Adrenal gland (tissue), 19 donors: ENCODE measurements at places on chromosomes 7 and 10. TPM values are rescaled to one million over a fixed set of nuclear protein-coding genes. Genes with fewer than 3 reads are reported as not detected.

The ARL3 gene
- 11.9 TPM for total RNA-seq

The ZNF273 gene
- total RNA-seq = 3.4 TPM

The SFTPA1 gene
- total RNA-seq = not detected

The SCIN gene
- 5.5 TPM for total RNA-seq

The FFAR4 gene
- 0.60 TPM for total RNA-seq

The LHPP gene
- total RNA-seq = 45.9 TPM

DNA sequence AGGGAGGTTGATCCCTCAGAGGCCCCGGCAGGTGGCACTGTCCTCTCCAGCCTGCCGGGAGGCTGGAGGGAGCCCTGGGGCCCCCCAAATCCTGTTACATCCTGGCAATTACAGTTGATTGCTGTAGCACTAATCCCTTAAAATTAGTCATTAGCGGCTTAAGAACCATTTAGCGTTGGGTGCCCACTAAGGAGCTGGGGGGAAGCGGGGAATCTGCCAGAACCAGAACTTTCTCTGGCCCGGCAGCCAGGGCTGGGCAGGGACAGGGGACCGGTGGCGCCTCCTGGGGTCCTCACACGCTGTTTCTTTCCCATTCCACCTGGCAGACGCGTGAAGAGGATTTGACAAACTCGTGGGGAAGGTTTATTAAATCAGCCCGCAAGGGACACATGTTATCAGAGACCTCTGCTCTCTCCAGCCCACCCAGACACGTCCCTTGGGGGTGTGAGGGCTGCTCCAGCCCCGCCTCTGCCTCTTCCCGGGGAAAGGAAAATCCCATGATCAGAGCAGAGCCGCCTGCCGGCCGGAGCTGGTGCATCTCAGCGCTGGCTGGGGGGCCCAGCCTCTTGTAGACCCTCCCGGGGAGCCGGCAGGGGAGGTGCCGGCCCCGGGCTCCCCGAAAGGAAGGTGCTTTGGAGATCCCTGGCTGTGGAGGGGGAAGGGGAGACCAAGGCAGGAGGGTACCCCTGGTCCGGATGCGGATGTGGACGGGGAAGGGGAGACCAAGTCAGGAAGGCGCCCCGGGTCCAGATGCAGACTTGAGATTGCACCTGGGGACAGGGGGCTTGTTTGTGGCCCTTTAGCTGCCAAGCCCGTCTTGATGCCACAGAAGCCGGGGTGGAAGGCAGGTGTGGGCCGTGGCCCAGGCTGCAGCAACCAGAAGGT is 142.7 kb downstream of the ELFN1 start:
- H3K4me1 ChIP-seq = no peaks in the 10 kb centered on the region
- no peak overlapping the region for H3K27ac ChIP-seq
- H3K4me3 ChIP-seq = no peak overlapping the region
- H3K36me3 ChIP-seq = no peaks in the 10 kb centered on the region
- no peak for DNase-seq
- H3K27me3 ChIP-seq = no peaks in the 10 kb centered on the region

DNA sequence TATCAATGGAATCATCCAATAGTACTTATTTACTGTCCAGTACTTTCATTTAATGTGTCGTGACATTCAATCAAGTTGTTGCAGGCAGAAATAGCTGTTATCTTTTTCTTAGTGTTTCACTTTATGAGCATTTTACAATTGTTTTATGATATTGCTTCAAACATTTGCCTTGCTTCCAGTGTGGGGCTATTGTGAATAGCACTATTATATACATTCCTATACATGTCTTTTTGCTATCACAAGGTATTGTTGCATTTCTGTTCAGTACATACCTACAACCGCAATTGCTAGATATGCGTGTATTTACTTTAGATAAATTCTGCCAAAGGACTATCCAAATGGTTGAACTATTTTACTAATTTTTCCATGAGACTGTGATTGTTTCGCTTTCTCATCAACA is 34.9 kb downstream of the CYP2C8 start:
- no peak for DNase-seq
- no peaks in the 10 kb centered on the region for H3K36me3 ChIP-seq
- no peak overlapping the region for H3K27ac ChIP-seq
- no peaks in the 10 kb centered on the region for H3K27me3 ChIP-seq
- no peak overlapping the region for H3K4me3 ChIP-seq

GRCh38 chr7:88700725-88701124 is 58.8 kb upstream of the ZNF804B start:
- no peak overlapping the region for H3K27ac ChIP-seq
- H3K36me3 ChIP-seq = no peaks in the 10 kb centered on the region
- no peak overlapping the region for H3K4me3 ChIP-seq
- DNase-seq = no peak
- no peaks in the 10 kb centered on the region for H3K4me1 ChIP-seq
- no peaks in the 10 kb centered on the region for H3K27me3 ChIP-seq

GRCh38 chr10:132273966-132274365 is 33.8 kb downstream of the STK32C start:
- DNase-seq = no peak
- H3K4me1 ChIP-seq = no peaks in the 10 kb centered on the region
- H3K4me3 ChIP-seq = no peak overlapping the region
- H3K27me3 ChIP-seq = no peaks in the 10 kb centered on the region
- no peak overlapping the region for H3K27ac ChIP-seq
